ENCODE measurements at places on chromosomes 6 and 20.

GRCh38 chr6:125228981-125229479 is 72.7 kb downstream of the HDDC2 start:
- no peak for DNase-seq

GRCh38 chr6:56978530-56978929 is 23.6 kb downstream of the BEND6 start:
- DNase-seq, result no peak

DNA sequence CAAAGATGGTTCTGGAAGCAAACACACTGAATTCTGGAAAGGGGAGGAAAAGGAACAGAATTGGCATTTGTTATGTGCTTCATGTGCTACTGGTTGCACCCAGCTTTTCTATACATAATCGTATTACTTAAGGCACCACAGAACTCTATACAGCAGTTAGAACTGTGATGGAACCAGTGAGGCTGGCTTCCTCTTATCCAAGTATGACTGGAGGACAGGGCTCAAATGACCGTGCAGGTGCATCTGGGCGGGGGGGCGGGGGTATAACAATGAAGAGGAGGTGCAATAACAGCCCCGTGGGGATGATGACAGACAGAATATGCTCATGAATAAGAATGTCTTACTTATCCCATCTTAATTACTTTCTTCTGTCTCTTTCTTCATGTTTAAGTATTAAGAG is 144.2 kb downstream of the BTBD9 start:
- DNase-seq, result no peak

DNA sequence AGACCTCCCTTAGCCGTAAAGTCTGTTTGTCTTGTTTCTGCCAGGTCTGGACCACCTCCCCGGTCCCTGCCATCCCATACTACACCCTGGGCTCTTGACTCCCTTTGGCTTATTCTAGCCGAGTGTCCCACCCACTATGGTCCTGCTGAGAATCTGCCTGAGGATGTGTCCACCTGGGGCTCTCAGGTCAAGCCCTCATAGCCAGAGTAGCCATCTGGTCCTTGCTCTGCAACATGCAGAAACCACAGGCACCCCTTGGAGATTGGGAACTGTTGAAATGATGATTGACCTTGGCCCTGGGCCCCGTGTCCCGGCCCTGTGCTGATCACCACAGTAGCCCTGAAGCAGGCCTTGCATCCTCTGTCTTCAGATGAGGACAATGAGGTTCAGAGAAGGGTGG is 44.0 kb downstream of the VSTM2L start:
- no peak for DNase-seq

- no peak for DNase-seq
These were observed 17.5 kb upstream of the MRGBP start for GRCh38 chr20:62778601-62779416.

- DNase-seq, result no peak
These were observed 743 bp downstream of the CMTR1 start for GRCh38 chr6:37433657-37434271.

- no peak for DNase-seq
These were observed 131.8 kb downstream of the UNC5CL start for GRCh38 chr6:40907198-40907701.

DNA sequence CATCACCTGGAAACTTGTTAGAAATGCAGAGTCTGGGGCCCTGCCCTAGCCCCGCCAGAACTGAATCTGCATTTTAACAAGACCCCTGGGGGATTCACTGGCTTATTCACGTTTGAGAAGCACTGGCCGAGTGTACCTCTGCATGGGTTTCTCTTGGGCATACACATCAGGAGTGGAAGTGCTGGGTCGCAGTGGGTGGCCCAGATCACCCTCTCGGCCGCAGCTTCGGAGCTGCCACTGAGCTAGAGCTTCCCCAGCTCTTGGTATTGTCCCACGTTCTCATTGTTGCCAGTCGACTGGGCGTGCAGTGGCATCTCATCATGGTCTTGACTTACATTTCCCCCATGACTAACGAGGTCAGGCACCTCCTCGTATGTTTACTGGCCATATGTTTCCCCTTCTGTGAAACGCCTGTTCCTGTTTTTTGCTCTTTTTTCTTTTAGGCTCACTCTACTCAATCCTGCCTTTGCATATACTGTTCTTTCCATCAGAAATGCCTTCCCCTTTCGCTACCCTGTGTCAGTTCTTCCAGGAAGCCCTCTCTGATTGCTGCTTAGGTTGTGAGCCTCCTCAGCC is 3.0 kb upstream of the DLGAP4 start:
- no peak for DNase-seq

DNA sequence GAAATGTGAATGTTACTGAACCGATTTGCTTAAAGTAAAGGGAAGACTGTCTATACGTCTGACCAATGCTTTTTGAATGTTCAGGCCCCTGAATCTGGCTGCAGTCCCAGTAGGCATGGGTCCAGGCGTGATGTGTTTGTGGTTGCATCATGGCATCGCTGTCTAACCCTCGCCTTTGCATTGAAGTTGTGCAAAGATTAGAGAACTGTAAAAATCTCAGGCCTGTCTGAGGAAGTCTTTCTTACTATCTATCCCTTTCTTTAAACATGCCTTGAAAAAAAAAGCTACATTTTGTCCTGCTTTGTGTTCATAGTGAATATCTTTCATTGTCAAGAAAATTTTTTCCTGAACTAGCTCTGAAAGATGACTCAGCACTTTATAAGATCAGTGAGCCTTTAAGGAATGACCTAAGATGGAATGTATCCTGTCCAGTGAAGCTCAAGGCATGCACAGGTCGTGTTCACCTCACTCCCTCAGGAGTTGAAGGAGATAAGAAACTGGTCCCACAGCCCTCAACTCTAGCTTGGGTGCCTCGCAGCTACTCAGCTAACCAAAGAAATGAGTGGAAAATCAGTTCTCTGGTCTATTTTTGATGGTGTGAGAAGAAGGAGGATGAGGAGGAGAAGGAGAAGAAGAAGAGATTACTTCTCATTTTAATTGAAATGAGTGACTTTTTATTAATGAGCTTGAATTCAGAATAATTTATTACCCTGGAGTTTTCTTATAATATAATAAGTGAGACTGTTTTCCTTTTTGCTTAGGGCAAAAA is 48.6 kb downstream of the TPD52L1 start:
- DNase-seq, result no peak

- DNase-seq, result no peak
These were observed 48.1 kb upstream of the SMLR1 start for GRCh38 chr6:130778946-130779657.

DNA sequence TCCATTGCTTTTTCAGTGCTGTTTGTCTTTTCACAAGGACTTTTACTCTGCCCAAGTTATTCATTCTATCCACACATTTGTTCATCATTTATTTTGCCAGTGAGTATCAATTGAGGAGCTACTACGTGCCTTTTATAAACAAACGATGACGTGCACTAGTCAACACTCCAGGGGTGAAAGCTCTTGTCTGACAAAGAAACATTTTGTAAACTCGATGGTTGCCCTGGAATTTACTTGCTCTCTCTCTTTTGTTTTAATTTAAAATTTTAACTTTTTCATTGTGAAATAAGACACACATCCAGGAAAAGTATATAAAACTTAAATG is 8.3 kb upstream of the MRPS18A start:
- no peak for DNase-seq

All from amygdala (tissue), 56 donors.